Activated CD4-positive, alpha-beta T cell treated with anti-CD3 and anti-CD28 coated beads for 24 hours (primary cell): ENCODE measurements at places on chromosomes 13 and 19.
A peak's percentile ranks its signal among the peaks of the same experiment; 100 is the strongest.

DNA sequence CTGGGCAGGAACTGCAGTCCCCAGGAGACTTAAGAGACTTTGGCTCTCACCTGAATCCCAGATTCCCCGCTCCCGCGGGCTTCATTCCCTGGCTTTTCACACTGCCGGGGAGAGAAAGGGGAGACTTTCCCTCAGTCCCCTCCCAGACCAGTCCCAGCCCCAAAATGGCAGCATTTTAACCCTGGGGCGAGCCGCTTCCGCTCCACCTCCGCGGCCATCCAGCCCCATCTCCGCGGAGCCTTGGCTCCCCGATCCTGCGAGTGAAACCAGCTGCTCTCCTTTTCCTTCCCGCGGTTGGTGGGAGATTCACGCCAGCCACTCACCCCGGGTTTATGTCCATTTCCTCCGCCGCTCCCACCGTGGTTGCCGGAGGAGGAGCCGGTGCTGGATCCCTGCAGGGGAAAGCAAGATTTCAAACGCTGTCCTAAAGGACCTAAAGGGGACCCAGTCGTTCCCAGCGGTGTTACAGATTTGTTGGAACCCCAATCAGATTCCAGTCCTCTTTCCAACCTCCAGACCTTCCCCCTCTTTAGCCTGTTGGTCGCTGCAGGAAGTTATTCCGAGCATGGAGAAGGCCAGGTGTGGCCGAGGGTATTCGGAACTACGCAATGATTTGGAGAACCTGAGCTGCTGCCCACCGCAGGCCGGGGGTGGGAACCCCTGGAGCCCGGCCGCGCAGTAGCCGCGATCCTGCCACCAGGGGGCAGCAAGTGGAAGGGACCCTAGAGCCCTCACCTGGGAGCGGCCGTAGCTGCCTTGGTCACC lies 3.4 kb downstream of the DMKN start:
- peak; percentile 68 for DNase-seq

DNA sequence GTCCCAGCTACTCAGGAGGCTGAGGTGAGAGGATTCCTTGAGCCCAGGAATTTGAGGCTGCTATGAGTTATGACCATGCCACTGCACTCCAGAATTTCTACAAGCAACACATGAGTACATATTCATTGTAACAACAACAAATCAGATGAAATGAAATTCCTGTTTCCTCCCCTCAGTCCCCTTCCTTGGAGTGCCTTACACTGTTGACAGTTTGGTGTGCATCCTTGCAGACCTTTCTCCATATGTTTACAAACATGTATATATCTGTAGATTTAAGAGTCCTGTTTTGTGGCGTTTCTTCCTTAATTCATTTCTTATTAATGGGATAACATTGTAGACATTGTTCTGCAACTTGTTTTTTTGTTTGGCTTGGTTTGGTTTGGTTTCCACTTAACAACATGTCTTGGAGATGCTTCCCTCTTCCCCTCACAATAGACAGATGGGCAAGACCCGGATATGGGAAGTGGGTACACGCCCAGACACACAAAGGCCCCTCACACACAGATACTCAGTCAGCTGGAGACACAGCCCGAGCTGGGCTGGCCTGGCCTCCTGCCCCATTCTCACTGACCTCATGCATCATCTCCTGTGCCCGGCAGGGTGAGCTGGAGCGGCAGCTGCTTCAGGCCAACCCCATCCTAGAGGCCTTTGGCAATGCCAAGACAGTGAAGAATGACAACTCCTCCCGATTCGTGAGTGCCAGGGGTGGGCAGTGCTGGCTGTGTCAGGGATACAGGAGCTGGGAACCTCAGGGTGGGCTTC lies 21.7 kb downstream of the MYH14 start:
- DNase-seq, result no peak

DNA sequence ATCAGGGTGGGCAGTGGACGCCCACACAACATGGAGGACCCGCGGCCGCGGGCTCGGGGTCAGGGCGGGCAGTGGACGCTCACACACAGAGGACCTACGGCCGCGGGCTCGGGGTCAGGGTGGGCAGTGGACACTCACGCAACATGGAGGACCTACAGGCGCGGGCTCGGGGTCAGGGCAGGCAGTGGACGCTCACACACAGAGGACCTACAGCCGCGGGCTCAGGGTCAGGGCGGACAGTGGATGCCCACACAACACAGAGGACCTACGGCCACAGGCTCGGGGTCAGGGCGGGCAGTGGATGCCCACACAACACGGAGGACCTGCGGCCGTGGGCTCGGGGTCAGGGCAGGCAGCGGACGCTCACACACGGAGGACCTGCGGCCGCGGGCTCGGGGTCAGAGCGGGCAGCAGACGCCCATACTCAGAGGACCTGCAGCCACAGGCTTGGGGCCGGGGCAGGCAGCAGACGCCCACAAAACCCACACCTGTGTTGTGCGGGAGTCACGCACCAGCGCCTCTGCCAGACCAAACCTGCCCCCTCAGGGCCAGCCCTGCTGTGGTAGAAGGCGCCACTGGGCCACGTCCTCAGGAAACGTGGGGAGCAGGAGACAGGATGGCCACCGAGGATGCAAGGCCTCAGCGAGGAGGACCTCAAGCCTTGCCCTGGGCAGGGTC lies 27.6 kb upstream of the C13orf46 start:
- DNase-seq, result no peak

DNA sequence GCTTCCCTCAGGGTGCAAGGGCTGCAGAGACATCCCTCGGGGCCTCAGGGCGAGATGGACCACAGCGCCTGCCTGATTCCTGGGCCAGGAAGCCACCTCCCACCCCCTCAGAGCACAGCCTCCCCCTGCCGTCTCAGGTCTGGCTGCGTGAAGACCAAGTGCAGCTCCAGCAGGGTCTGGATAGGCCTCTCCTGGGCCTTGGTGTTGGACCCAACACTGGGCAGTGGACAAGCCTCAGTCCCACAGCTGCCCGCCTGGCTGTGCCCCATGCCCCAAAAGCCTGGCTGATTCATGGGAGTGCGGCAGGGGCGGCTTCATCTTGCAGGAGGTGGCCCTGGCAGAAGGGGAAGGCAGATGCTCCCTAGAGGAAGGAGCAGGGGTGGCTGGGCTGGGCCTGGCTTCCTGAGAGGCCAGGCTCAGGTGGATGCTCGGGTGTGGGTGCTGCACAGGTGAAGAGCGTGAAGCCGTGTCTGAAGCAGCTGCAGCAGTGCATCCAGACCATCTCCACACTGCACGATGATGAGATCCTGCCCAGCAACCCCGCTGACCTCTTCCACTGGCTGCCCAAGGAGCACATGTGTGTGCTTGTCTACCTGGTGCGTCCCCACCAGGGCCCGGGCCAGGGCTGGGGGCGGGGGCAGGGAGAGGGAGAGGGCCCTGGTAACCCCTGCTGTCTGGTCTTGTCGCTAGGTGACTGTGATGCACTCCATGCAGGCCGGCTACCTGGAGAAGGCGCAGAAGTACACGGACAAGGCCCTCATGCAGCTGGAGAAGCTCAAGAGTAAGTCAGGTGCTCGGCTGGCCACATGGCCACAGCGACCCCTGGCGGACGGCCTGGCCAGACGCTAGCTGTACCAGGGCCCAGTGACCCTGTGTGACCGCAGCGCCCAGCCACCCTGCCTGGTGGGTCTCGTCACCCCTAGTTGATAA lies 21.7 kb downstream of the MAU2 start:
- DNase-seq, result no peak

DNA sequence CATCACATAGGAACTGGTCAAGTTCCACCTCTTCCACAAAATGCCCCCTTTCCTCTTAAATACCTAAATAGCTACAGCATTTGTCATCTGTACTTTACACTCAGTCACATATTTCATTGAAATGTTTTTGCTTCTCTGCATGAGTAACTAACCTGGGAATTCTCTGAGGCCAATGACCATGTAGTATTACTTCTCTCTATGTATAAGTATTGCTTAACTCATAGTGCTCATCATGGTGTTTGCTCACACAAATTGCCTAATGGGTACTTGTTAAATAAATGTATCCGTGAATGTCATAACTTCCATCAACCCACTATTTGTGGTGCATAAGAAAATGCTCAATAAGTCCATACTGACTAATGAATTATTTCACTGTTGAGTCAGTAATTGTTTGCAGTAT lies 115.5 kb downstream of the FGF14 start:
- no peak for DNase-seq
